ENCODE measurements at places on chromosomes 4 and X.
A peak's percentile ranks its signal among the peaks of the same experiment; 100 is the strongest.

DNA sequence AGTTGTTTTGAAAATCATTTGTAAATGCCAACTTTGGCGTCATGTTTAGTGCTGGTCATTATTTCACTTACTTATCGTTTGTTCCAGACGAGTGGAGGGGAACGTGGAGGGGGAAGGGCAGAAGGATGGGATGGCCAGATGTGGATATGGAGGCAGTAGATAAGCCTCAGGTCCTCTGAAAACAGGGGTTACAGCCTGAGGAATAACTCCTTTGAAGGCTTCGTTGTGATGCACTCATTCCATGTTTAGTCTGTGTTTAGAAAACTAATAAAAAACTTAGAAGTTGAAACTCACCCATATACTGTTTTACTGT lies 1.1 kb downstream of the MOB1B start:
- DNase-seq = no peak

GRCh38 chr4:95821867-95822266 lies 18.0 kb upstream of the PDHA2 start:
- no peak for DNase-seq

GRCh38 chr4:181418496-181418895 lies 824.7 kb upstream of the TENM3 start:
- peak; percentile 24 for DNase-seq

GRCh38 chr4:40581254-40582140 lies 48.2 kb downstream of the RBM47 start:
- no peak for DNase-seq

DNA sequence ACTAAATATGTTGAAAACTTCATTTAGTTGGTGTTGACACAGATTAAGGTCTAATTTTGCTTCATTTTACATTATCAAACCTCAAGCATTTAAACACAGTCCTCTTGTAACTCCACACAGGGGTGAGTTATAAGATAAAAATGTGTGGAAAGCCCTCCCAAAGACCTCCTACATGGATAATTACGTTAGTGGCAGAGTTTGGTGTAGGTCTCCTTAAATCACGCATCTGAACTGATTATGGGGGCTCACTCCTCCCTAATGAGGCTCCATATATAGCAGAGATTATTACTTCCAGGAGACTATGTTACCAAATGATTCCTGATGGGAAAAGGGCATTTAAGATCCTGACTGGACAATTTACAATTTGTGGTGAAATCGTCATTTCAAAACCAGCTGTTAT lies 32.2 kb upstream of the VCX3B start:
- DNase-seq = no peak

DNA sequence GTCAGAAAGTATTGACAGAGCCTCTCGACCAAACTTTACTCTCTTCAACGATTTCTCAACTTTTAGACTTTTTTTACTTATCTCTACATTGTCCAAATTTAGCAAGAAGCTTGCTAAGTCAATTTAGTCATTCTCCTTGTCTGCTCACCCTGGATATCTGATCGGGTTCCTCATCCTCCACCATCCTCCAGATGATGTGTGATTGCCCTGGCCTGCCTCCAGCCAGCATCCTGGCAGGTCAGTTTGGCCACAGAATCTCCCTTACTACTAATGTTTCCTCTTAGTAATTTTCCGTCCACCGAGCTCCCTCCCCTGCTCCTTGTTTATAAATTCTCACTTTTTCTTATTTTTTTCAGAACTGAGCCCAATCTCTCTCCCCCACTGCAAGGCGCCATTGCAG lies 167.9 kb upstream of the ZFP42 start:
- DNase-seq = no peak

DNA sequence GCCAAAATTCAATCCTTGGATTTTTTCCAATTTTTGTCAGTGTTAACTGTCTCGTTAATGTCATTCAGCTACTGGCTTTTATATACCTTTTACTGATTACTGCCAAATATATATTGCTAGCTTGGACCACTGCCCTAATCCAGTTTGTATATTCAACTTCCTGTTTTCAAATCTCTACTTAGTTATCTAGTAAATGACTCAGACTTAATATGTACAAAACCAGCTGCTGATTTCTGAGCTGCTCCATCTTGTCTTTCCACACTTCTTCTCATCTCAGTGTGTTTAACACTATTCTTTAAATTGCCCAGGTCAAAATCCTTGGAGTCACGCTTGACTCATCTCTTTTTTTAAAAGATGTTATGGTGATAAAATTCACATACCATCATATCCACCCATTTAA lies 1196.7 kb downstream of the RAPGEF2 start:
- DNase-seq = no peak

DNA sequence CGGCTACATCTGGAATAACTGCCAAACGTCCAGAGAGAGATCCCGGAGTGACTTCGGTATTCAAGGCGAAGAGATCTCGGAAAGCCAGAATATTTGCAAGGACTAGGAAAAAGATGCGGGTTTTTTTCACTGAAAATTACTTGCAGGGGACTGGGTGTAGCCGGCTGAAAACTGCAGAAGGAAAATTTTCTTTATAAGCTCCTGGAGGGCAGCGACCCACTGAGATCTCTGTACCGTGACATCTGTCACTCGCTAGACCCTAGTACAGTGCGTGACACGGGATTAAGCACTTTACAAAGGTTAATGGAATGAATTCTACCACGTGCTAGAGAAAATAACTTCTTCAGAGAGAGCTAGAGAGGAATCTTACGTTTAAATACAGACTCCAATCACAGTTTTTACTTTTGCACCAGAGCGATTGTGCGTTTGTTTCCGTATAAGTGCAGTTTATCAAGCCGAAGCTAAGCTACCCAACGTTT lies 1.1 kb upstream of the LCORL start:
- DNase-seq = no peak

DNA sequence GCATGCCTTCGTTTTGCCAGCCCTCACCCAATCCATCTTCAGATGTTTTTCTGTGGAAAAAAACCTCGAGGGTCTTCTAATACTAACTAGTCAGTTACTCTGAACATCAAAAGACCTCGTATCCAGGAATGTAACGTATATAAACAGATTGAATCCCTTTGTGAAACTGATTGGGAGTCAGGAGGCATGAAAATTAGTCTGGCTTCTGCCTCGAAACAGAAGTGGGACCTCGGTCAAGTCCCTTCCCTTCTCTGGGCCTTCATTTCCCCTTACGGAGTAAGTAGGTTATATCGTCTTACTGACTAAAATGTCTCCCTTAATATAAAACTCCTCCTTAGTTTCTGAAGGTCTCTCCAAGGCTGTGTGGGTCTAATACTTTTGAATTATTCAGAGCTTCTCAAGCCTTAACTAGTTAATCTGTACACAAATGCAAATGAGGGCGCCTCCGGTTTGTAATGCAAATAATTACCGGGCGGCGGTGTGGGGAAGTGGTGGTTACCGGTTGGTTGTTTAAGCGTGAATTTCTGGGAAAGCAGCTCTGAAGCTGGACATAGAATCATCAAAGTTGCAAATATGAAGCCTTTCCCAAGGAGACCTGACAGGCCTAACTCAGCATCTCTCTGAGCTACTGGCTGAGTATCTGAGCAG lies 11.4 kb upstream of the NKRF start:
- DNase-seq = no peak

GRCh38 chr4:147286846-147287587 lies 193.9 kb upstream of the EDNRA start:
- no peak for DNase-seq

GRCh38 chr4:6338951-6339817 lies 69.5 kb downstream of the WFS1 start:
- DNase-seq = no peak

DNA sequence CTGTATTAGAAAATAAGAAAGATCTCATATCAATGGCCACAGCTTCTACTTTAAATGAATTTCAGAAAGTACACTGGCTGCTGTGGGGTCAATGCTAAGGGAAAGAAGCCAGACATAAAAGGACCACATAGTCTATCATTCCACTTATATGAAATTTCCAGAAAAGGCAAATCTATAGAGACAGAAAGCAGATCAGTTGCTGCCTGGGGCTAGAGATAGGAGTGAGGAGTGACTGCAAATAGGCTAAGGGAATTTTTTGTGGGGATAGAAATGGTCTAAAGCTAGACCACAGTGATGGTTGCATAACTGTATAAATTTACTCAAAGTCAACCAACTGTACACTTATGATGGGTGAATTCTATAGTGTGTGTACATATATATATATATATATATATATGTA lies 8.3 kb downstream of the GAB3 start:
- DNase-seq = no peak

DNA sequence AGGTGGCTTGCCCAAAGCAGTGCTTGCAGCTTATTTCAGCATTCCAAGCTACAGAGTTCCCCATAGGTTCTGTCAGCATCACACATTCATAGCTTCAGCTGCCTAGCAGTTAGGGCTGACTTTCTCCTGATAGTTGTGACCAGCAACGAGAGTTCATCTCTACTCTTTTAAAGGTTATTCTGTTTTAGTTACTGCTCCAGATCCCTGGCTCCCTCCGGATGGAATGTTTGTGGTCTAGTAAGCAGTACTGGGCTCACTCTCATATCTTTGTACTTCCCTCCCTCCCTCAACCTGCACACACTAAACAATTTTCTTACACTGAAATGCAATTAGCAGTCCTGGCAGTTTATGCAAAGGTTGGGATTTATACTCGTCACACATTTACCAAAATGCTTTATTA lies 43.9 kb downstream of the PTTG2 start:
- DNase-seq = no peak

- no peak for DNase-seq
Observed at GRCh38 chrX:56762220-56762619, 33.2 kb downstream of the NBDY start.

DNA sequence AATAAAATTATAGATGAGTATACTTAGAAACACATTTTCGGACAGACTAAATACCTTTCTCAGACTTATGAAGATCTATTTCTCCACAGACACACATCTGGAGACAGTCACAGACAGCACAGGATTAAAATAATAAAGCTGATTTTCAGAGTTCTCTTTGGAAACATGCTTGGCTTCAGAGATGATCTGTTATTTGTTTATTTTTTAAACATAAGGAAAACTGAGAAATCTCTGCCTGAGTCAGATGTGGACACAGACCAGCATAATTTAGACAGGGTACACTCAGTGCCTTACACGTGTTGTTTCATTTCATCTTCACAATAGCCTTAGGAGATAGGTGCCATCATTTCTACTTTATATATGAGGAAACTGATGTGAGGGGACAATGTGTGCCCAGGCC lies 92.1 kb downstream of the SLC9A7 start:
- no peak for DNase-seq

GRCh38 chr4:150382028-150382427 lies 199.9 kb upstream of the MAB21L2 start:
- DNase-seq = no peak

GRCh38 chr4:499567-499966 lies 557 bp downstream of the PIGG start:
- no peak for DNase-seq

DNA sequence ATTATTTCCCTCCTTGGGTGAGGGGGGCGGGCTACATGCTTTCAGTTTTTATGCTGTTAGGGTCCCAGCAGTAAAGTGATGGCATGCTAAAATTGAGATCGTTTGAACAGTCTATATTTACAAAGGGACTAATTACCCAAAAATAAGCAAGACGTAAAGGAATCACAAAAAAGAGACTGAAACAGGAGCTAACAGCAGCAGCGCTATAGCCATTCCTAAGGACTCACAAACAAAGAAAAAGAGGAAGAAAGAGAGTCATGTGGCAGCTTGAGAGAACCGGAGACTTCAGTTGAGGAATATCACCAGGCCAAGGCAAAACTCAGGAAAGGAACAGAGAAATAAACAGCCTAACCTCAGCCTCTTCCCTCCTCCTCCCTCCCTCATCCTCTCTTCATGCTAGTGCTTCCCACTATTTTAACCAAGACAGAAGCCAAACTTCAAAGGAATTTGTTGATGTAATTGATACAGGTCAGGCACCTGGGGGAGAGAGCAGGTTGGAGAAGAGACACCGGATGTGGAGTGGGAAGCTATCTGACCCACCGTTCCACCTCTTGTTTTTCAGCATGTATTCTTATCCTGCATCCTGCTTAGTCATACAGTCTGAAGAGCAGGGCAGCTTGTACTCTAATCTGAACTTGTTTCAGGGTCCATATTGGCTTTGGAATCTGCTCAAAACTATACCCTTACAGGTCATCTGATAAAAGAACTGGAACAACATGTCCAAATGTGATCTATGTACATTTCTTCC lies 383.7 kb downstream of the NAF1 start:
- DNase-seq = no peak

GRCh38 chrX:10534611-10535010 lies 85.8 kb downstream of the MID1 start:
- no peak for DNase-seq

DNA sequence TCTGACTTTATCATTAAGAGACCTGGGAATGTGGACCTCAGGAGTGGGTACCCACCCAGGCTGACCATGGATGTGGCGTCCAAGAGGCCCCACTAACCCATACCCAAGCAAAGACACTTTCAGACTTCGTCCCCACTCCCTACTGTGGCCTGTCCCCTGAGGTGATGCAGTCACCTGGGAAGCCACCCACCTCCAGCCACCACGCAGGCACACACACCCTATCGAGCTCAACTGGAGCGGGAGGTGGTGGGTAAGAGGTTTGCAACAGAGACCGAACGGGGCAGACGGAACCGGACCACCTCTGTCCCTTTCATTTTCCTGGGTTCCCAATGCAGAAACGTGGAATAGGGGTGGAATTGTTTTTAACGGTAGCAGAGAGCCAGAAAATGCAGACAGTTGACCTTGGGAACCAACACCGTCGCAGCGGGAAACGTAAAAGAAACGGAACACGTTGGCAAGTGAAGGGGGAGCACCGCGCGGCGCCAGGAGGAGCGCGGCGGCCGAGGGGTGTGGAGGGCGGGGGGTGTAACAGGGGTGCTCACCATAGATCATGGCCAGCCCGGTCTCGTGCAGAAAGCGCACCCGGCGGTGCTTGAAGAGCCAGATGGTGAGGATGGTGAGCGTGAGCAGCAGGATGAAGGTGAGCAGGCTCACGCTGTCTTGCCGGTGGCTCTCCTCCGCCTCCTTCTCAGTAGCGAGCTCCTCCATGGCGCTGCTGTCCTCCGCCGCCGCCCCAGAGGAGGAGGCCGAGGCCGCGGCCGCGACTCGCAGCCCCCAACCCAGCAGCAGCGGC lies 559 bp downstream of the SLC9A7 start:
- DNase-seq = no peak

- DNase-seq = no peak
Observed at GRCh38 chr4:153034681-153035080, 98.6 kb downstream of the FHDC1 start.

DNA sequence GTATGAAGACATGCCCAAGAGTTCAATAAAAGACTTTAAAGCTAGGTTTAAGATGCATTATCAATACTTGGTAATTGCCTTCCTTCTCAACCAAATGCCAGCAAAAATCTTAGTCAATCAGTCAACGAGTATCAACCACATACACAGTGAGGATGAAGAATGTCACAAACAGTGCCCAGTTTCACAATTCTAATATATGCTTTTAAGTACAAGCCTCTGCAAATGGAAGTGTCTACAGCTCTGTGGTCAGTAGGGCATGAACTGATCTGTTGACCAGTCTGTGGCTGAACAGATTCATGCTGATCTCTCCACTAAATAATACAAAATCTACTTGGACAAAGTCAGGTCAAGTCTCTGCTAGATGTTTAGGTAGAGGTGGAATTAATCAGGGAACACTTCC lies 27.9 kb downstream of the PPARGC1A start:
- no peak for DNase-seq

- DNase-seq = no peak
Observed at GRCh38 chr4:71221510-71222466, 117.0 kb upstream of the SLC4A4 start.
